ENCODE measurements at places on chromosomes 2 and 18. TPM values are rescaled to one million over a fixed set of nuclear protein-coding genes. Genes with fewer than 3 reads are reported as not detected.

Gene SKOR2
- not detected for total RNA-seq

Gene SLC38A11
- total RNA-seq, result 4.3 TPM

Gene COL3A1
- total RNA-seq, result 0.42 TPM

Gene PROKR1
- total RNA-seq, result under 0.01 TPM

Gene CNDP1
- not detected for total RNA-seq

Gene FEV
- total RNA-seq, result not detected

Gene ST6GAL2
- 0.21 TPM for total RNA-seq

Gene CPLX4
- total RNA-seq, result 0.10 TPM

Gene PDCD1
- 2.0 TPM for total RNA-seq

Gene UGT1A1
- not detected for total RNA-seq

Gene ADGRF3
- 0.31 TPM for total RNA-seq

Gene GPR39
- total RNA-seq, result not detected

Gene NGEF
- total RNA-seq, result 0.21 TPM

Gene MC5R
- not detected for total RNA-seq

Gene CNOT9
- total RNA-seq, result 65.9 TPM

Gene ING5
- 38.5 TPM for total RNA-seq

Gene CHRNG
- not detected for total RNA-seq

Gene SERPINB7
- not detected for total RNA-seq

Gene CETN1
- total RNA-seq, result 0.10 TPM
